ENCODE measurements at places on chromosomes 6 and 20.

DNA sequence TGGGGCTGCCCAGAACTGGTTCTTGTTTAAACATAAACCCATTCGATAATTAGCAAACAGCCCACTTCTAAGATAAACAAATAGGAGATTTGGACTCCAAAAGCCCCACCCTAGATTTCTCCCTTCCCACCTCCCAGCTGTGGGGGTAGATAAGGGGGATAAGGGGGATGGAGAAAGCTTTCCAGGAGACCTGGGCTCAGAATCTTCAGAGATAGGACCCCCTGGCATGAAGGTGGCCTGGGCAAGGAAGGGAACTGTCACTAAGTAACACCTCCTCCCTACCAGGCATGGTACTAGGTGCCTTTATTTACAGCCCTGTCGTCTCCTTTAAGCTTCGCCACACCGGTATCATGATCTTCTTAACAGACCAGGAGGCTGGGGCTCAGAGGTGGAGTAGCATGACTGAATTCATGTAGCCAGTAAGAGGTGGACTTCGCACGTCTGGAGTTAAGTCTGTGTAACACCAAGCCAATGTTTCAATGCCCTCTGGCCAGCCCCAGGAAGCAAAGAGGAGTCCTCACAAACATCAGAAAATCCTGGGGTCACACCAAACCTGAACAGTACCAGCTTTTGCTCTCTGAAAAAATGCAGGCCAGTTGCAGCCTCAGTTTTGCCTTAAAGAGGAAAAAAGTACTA is 4.6 kb downstream of the SDC4 start:
- no peak for DNase-seq

- no peak for DNase-seq
These were observed 151.6 kb downstream of the SYNDIG1 start for GRCh38 chr20:24620937-24621519.

- DNase-seq: no peak
These were observed 333.5 kb downstream of the RNGTT start for GRCh38 chr6:88629838-88630494.

GRCh38 chr20:36273414-36274180 is 32.5 kb upstream of the DLGAP4 start:
- no peak for DNase-seq

GRCh38 chr6:56706981-56707726 is 64.5 kb upstream of the DST start:
- no peak for DNase-seq

DNA sequence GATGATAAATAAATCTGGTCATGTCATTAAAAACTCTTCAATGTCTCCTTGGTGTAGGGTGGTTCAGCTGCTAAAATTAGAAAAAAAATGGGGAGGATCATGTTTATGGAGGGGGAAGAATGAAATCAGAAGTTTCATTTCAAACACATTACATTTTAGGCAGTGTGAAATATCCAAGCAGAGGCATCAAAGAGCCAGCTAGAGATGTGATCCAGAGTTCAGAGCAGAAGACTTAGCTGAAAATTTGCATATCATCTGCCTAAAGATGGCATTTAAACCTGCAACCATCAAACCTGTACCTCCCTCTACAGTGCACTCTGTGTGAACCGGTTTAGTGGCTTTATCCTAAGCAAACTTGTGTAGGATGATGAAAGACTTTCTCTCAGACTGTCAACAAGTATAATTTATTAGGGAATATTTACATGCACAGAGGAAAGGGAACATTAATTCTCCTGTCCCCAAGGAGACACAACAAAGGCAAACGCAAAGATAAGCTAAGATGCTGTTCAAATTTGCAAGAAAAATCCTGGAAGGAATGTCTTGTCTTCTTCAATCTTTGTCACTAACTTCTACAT is 84.8 kb upstream of the PLEKHG1 start:
- no peak for DNase-seq

GRCh38 chr20:33828967-33829560 is 17.9 kb downstream of the CHMP4B start:
- DNase-seq: no peak

DNA sequence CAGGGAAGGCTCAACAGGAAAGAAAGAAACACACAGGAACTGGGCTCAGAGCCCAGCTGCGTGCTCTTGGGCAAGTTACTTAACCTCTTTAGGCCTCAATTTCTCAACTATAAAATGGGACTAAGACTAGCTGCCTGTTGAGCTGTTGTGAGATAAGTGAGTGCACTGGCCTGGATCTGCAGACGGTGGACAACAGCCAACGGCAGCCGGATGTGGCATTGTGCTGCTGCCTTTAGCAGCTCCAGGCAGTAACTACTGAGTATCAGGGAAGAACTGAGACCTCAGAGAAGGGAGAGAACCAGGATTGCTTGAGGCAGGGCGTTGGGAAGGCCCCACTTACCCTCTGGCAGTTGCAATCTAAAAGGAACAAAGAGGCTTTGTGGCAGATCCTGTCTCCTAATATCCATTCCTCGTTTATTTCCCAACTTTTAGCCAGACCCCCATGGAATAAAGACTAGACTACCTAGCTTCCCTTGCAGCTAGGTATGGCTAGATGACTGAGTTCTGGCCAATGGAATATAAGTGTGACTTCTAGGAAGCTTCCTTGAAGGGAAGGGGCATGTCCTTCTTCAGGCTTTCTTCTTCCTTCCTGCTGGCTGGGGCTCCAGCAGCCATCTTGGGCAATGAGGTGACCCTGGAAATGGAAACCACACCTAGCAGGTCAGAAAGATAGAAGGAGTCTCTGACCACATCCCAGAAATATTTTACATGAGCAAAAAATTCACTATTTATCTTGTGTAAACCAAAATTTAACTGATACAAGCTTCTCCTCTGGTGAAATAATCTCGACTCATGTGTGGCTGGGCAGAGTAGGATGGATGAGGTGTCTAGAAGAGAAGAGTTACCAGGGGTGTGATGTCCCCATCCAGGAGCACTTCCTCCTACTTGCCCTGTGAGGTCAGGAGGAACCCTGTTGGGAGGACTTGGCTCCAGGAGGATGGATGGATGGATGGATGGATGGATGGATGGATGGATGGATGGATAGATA is 67.6 kb downstream of the MRPL14 start:
- no peak for DNase-seq

Data from stimulated activated naive CD4-positive, alpha-beta T cell treated with Interleukin-2 at 50 U/mL for 16 hours (primary cell).